DMS 273 treated with DMSO at 0.1 percent for 48 hours (cell line): ENCODE measurements at places on chromosomes 5 and 9.

DNA sequence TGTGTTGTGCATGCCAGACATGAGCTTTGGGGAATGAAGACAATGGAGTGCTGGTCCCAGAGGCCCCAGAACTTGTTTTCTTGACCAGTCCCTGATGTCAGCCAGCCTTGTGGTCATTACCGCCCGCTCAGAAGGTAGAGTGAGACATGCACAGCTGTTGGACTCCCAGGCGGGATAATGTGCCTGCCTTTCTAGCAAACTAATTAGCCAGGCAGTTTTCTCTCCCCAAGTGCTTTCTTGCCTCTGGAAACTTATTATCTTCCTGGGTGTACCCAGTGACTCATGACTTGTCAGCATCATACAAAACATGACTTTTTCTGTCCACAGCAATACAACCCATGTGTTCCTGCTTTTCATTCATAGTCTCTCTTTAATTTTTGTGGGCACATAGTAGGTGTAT is 131.1 kb downstream of the RMI1 start:
- DNase-seq = no peak

GRCh38 chr9:4902135-4902475 is 83.0 kb upstream of the JAK2 start:
- no peak for DNase-seq

GRCh38 chr5:5326115-5326758 is 96.2 kb upstream of the ICE1 start:
- no peak for DNase-seq

- DNase-seq = no peak
These were observed 37.1 kb downstream of the PRDM6 start for GRCh38 chr5:123125962-123126732.

DNA sequence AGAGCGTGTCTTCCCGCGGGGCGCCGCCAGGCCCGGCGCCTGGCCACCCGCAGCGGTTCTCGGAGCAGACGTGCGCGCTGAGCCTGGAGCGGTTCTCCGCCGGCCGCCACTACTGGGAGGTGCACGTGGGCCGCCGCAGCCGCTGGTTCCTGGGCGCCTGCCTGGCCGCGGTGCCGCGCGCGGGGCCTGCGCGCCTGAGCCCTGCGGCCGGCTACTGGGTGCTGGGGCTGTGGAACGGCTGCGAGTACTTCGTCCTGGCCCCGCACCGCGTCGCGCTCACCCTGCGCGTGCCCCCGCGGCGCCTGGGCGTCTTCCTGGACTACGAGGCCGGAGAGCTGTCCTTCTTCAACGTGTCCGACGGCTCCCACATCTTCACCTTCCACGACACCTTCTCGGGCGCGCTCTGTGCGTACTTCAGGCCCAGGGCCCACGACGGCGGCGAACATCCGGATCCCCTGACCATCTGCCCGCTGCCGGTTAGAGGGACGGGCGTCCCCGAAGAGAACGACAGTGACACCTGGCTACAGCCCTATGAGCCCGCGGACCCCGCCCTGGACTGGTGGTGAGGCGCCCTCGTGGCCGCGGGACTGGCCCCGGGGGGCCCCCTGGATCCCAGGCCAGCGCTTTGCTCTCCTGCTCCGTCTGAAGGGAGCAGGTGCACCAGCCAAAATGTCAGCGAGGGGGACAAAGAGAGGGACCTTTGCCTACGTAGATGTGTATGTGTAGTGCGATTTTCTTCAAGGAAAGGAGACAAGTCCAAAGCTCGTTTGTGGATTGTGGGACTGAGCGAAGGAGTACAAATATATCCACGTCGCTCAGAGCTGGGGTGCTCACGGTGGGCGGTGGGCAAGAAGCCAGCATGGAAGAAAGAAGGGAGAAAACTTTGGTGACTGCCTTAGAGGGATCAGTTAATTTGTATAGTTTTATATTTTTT is 19.5 kb downstream of the BTNL9 start:
- no peak for DNase-seq

DNA sequence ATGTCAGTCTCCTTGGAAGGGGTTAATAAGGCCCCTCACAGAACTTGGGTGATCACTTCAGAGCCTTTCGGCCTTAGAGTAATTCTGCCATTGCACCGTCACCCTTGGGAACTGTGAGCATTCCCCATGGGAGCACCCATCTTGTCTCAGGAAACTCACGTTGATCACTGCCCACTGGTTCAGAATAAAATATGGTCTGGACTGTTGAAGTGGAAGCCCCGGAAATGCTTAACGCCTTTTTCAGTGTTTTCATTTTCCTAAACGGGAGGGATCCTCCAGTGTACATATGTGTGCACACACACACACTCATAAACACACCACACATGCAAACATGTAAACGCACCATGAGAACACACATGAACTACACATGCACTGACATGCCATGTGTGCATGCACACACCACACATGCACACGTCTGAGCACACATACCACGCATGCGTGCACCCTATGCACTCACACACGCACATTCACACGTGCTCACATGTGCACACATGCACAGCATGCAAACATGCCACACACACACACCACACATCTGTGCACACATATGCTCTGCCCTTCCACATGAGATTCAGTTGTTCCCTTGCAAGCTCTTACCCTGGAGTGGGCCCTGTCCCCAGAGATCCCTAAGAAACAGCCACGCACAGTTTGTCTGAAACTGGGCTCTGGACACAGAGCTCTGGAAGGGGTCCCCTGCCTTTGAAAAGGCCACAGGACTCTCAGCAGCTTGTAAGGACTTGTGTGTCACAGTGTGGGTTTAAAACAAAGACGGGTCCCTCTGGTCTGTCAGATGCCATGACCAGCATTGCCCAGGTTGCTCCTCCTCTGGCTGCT is 17.0 kb downstream of the MRPL36 start:
- no peak for DNase-seq

GRCh38 chr5:78537821-78538220 is 110.8 kb downstream of the LHFPL2 start:
- peak; percentile 11 for DNase-seq

- no peak for DNase-seq
These were observed 110.0 kb downstream of the PAX5 start for GRCh38 chr9:36924071-36924470.

- no peak for DNase-seq
These were observed 391.6 kb downstream of the DMRTA1 start for GRCh38 chr9:22838266-22838665.

DNA sequence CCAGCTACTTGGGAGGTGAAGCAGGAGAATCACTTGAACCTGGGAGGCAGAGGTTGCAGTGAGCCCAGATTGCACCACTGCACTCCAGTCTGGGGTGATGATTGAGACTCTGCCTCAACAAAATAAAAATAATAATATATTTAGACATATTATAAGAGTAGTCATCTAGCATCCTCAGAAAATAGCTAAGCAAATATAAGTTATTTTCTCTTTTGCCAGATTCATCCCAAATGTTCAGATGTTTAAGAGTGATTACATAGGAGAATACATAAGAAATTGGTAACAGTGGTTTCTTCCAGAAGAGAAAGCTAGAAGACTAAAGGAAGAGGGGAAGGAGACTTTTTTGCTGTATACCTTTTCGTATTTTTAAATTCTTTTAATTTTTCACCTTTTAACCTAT is 20.0 kb downstream of the PRKAA1 start:
- DNase-seq = no peak

DNA sequence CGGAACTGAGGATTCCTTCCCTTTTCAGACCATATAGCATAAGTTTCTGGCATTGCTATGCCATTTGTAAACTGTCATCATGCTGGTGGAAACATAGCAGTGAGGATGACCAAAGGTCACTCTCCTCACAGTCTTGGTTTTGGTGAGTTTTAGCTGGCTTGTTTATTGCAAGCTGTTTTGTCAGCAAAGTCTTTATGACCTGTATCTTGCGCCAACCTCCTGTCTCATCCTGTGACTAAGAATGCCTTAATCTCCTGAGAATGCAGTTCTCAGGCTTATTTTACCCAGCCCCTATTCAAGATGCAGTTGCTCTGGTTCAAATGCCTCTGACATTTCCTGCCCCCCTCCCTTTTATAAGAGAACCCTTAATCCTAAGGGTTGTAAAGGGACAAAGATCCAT is 26.7 kb upstream of the GRIA1 start:
- no peak for DNase-seq

DNA sequence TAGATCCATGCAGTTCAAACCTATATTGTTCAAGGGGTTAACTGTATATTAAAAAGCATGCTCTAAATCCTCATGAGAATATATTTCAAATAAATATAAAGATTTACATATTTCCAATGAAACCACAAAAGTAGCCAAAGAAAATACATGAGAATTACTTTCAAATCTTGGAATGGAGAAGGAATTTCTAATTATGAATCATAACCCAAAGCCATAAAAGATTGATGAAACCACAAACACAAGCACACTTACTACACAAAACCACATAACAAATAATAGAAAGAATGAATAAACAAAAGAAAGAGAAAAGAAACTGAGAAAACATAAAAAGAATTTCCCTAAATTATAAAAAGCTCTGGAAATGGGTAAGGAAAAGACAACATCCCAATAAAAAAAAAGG is 16.0 kb downstream of the ERP44 start:
- DNase-seq = no peak

GRCh38 chr9:130183133-130183762 is 11.0 kb downstream of the NCS1 start:
- DNase-seq = no peak

GRCh38 chr9:134492721-134493460 is 148.7 kb upstream of the COL5A1 start:
- DNase-seq = no peak

GRCh38 chr5:134142052-134142451 is 27.6 kb downstream of the TCF7 start:
- no peak for DNase-seq

GRCh38 chr5:135318037-135318436 is 81.0 kb downstream of the MACROH2A1 start:
- DNase-seq = no peak

GRCh38 chr5:124825250-124825982 is 79.0 kb upstream of the ZNF608 start:
- no peak for DNase-seq

DNA sequence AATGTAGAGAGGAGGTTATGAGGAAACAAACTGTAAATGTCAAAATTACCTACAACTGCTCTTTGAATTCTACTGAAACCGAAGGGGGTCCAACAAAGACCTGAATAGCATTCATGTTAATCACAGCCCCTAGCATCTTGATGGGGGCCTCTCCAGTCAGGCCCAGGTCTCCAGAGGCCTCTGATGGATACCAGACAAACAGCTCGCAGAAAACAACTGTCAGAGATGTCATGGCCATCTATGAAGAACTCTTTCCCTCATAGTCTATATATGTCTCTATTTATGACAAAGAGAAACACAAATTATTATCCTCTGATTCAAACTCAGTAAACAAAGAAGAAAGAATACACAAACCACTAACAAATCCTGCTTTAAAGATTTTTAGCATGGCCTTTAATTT is 432.6 kb downstream of the CAAP1 start:
- no peak for DNase-seq

GRCh38 chr5:150540615-150541396 is 32.9 kb downstream of the NDST1 start:
- DNase-seq = no peak

DNA sequence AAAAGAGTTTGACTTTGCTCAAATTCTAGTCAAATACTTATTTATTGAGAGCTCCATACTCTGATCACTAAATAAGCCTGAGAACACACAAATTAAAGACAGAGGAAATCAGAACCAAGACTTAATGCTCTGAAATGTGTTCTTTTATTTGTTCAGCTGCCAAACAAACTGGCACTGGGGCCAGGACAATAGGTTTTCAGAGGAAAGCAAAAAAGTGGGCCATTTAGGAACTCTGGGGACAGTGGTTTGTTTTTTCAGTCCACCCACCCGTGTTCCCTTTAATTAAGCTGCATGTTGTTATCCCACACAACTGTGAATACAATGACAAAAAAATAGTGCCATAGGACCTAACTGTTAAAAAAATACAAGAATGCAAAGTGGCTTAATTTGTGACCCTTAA is 95.4 kb upstream of the RETREG1 start:
- DNase-seq = no peak

GRCh38 chr5:40033009-40033408 is 608.2 kb upstream of the DAB2 start:
- DNase-seq = no peak

GRCh38 chr9:35566417-35566816 is 38.6 kb upstream of the TESK1 start:
- no peak for DNase-seq

DNA sequence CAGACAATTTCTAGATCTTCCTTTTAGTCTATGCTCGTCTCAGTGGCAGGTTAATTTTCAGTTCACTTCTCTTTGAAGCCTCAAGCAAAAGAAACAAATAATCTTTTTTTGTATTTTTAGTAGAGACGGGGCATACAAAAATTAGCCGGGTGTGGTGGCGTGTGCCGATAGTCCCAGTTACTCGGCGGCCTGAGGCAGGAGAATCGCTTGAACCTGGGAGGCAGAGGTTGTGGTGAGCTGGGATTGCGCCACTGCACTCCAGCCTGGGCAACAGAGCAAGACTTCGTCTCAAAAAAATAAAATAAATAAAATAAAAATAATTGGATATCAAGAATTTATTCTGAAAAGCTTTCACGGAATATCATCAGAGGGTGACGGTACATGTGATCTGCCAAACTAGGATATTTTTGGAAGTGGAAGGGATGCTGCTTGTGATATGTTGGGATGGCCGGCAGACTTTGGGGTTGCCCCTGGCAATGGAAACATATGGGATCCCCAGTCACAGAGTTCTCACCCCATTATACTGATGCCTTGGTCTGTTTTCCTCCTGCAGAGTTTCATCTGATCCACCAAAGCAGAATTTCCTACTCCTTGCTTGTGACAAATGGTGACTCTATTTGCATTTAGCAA is 7.6 kb upstream of the LCP2 start:
- no peak for DNase-seq

DNA sequence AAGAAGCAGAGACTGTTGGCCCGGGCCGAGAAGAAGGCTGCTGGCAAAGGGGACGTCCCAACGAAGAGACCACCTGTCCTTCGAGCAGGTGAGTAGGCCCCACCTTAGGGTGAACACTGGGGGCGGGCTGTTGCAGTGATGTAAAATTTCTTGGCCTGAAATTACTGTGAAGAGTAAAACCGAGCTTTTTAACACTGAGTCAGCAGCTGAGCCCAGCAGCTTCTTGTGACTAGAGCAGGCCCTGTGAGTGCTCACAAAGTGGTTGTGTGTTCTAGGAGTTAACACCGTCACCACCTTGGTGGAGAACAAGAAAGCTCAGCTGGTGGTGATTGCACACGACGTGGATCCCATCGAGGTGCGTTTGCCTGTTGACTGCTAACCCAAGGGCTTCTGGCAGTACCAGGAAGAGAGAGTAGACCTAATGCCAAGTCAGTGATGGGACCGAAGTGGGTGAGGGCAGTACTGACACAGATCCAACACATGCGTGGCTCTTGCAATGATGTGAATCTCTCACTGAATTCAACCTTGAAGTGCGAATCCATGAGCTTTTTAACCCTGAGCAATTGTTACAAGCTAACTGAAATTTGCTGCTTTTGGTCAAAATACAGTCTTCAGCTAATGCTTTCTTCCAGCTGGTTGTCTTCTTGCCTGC is 2.1 kb downstream of the RPL7A start:
- no peak for DNase-seq
